ENCODE measurements at places on chromosomes 2 and 18.

DNA sequence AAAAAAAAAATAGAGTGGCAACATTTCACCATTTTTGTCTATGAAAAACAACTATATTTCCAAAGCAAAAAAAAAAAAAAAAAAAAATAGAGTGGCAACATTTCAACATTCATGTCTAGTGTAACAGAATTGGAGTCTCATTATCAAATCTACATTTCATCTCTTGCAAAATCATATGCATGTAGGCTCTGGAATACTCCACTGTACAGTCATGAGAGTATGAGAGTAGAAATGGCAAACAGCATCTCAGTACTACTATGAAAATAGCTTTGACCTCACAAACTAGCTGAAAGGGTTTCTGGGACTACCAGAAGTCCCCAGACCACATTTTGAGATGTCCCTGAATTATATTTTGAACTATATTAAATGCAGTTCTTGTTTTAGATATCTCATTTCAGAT is 82.8 kb downstream of the SMAD2 start:
- DNase-seq: no peak

GRCh38 chr2:196941398-196942078 is 15.0 kb upstream of the PGAP1 start:
- no peak for DNase-seq

GRCh38 chr2:198273660-198274059 is 469.3 kb downstream of the PLCL1 start:
- peak; percentile 45 for DNase-seq

- peak; percentile 70 for DNase-seq
These were observed 56.0 kb downstream of the EN1 start for GRCh38 chr2:118791483-118791882.

DNA sequence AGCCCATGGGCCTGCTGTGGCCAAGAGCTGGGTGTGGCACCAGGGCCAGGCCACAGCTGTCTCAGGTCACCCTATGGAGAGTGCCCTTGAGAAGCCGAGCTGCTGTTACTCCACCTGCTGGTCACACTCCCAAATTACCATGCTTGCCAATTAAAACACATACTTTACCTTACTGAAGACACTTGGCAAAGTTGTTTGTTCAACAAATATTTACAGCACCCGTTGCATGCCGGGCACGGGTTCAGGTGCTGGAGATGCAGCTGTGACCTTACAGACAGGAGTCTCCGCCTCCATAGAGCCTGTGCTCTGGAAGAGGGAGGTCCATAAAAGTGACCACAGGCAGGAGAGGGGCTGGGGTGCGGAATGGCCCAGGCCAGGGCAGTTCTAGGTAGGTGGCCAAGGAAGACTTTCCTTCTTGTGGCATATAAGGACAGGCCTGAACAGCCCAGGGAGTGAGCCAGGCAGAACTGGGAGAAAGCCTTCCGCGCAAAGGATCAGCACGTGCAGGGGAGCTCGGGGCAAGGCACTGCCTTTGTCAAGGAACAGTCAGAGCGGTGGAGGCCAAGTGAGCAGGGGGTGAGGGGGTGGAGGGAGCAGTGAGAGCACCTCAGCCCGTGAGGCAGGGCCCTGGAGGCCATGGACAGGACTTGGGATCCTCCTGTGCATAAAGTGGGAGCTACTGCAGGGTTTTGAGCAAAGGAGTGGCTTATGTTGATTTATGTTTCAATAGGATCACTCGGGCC is 23.6 kb upstream of the RBM44 start:
- peak; percentile 40 for DNase-seq

- no peak for DNase-seq
These were observed 361.8 kb upstream of the CWC22 start for GRCh38 chr2:180368881-180369280.

DNA sequence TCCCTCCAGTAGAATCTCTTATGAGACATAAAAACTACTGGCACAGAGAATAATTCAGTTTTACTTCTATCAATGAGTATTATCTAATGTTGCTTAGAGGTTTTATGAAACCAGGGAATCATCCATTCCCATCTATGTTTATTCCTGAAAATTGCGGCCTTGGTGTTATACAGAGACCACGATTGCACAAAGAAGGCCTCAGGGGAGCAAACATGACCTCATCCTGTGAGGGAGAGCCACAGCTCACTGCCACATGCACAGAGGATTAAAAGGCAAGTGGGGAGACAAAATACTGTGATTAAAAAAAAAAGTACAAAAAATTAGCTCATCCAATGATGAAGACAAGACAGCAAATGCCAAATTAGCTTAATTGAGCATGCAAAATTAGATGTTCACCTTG is 111.8 kb upstream of the SLC35G4 start:
- DNase-seq: peak; percentile 70
